Stimulated activated CD4-positive, alpha-beta T cell treated with anti-CD3 and anti-CD28 coated beads, TNF-alpha, amount 100 ng/mL, for 24 hours (primary cell): ENCODE measurements at places on chromosomes 7 and 10.

DNA sequence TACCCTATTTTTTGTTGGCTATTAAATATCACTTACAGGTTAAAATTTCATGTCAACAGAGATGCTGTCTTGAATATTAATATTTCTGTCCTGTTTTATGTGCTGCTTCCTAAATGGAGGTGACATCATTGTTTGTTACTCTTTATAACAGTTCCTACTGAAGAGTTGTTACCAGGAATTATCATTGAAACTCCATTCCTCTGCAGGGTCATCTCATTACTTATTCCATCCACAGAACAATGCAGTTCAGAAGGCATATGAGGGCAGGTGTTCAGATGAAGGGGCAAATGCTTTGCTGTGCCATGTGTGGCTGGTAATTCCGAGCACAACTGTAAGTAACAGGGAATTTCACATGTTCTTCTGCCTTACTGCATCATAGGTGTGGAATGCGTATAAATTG lies 113.4 kb downstream of the ANK3 start:
- no peak for DNase-seq

DNA sequence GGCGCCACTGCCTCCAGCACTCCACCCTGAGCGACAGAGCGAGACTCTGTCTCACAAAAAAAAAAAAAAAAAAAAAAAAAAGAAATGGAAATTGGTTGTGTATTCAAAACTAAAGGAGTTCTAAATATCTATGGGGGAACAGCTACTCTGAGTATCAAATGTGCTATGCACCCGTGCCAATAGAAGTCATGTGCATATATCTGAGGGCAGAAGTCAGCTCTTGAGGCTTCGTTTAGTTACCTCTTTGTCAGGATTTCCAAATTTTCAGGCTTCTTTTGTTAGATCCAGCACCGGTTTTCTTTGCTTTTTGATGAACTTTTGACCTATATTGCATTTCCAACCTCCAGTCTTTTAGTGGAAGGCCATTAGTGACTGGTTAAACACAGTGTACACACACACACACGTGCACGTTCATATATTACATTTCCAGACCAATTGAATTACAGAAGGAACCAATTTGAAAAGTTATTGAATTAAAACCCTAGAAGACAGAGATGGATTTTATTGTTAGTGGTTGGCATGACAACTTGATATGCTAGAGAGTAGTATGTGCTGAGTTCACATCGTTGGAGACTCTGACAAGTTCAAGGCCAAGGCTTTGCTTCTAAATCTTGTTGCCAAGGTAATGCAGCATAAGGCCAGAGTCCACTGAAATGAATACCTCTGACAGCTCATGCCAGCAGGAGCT lies 33.1 kb upstream of the ADD3 start:
- DNase-seq, result no peak

DNA sequence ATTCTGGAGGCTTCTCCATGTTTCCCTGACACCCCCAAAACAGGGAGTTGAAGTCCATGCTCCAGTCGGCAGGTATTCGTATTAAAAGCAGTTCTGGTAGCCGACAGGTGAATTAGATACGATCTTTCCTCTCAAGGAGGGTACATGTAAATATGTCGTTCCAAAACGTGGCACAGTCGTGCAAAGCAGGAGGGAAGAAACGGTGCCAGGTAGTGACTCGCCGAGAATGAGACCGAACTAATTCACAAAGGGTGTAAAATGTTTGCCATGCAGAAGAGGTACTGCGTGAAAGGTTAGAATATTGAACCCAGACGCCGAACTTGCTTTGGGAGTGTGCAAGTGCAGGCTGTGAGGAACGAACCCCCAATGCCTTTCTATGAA lies 483 bp downstream of the EDRF1 start:
- DNase-seq, result no peak

DNA sequence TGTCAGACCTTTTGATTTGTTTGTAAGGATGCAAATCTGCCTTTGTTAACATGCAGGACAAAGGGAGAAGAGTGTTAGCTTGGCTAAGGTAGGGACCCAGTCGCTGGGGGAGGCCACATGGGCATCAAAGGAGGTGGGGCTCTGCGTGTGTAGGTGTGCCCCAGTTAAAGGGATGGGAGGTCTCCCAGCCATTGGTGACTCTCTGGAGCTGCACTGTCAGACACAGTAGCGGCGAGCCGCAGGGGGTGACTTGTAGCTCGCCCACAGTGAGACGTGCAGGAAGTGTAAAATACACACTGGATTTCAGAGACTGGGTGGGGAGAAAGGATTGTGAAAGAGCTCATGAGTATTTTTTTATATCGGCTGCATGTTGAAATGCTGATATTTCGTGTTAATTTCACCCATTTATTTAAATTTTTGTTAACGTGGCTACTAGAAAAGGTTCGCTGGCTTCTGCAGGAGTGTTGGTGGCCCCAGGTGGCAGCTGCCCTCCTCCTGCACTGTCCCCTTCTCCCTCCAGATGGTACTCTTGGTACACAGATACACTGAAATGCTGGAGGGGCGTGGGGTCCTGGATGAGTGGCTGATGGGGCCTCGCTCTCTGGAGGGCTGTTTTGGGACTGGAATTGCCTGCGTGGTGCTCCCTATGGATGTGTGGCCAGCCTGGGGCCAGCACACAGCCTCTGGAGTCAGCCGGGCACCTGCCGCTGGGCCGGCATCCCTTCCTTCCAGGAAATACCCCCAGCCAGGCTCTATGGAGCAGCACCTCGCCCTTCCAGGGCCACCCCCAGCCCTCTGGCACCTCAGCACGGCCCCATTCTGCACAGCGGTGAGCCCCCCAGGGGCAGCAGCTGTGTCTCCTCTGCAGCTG lies 59.2 kb downstream of the LHPP start:
- no peak for DNase-seq

DNA sequence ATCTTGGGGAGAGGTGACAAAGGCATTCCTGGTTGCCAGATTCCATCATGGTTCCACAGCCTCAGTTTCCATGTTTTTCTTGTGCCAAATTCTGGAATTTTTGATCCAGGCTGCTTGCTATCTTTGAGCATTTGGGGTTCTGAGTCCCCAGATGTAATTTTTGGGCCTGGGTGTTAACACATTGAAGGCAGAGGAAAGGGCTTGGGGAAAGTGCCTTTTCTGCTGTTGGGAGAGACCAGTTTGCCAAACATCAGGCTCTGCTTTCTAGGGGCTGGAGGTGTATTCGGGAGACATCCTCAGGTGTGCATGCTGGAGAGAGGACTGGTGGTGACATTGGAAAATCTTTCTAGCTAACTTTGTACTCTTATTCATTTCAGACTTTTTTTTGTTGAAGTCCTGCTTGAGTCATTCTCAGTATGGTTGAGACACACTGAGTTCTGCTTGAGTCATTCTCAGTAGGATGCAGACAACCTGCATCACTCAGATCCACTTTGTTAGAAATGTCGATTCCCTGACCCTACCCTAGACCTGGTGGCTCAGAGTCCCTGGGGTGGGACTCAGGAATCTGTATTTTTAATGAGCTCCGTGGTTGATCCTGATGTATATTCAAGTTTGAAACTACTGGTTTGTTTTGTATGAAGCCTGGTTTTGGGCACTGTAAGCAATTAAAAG lies 101.0 kb downstream of the LRMDA start:
- no peak for DNase-seq

DNA sequence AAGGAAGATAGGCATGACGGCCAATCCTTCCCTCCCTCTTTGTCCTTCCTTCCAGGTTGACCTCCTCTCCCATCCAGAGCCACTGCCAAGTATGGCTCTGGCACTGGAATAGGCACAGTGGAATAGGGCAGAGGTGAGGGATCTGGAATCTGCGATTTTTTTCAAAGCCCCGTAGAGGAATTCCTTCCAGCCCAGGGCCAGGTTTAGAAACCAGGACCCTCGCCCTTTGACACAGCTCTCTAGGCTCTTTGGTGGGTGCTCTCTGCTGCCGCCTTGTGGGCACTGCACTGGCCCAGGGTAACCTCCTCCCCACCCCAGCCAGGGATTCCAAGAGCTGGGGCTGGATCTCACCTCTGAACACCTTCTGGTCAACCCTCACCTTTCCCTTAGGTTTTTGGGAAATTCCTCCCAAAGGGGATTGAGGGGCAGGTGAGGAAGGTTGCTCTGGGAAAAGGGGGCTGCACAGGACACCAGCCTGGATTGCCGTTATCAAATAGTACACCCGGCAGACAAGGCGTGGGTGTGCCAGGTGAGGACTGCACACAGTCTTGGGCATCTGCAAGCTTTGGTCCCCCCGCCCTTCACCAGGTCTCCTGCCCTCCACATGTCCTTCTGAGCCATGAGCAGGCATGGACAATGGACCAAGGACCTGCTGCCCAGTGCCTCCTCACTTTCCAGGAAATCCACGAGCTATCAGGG lies 22.8 kb downstream of the C10orf105 start:
- peak; percentile 27 for DNase-seq

GRCh38 chr7:33814936-33815335 lies 90.4 kb upstream of the BMPER start:
- DNase-seq, result no peak

GRCh38 chr10:88490231-88490980 lies 92.7 kb downstream of the RNLS start:
- no peak for DNase-seq

GRCh38 chr10:89942217-89942616 lies 240.8 kb downstream of the KIF20B start:
- DNase-seq, result no peak

DNA sequence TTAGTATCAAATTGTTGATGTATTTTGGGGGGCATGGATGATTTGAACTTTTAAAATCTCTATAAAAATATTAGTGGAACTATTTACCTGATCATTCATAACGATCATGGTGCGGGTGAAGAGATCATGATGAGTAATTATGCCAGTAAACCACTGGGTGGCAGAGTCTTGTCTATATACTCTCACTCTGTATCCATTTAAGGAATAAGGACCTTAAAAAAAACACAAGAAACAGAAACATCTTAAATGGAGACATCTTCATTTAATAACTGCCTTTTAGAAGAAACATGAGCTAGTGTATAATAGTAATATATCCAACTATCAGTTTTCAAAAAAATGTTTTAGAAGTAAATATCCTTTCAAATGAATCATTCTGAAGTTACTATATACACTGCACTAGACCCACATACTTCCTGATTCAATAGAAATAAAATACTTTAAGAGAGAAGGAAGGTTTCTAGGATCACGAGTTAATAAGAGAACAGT lies 84.0 kb downstream of the NRBF2 start:
- no peak for DNase-seq

DNA sequence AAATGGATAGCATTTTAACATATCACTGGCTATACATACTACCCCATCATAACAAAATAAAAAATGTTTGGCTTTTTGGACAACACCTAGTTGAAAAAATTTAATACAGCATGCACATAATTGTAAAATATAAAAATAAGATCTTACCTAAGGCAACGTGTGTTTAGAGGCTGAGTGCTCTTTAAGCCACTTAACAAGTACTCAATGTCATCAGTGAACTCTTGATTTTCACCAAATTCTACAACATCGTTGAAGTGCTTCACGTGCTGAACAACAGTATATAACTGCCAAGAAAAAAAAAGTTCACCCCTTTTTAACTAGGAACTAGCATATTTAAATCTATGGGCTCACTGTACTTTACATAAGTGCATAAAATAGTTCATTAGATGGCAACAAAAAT lies 49.5 kb downstream of the WAPL start:
- DNase-seq, result no peak

DNA sequence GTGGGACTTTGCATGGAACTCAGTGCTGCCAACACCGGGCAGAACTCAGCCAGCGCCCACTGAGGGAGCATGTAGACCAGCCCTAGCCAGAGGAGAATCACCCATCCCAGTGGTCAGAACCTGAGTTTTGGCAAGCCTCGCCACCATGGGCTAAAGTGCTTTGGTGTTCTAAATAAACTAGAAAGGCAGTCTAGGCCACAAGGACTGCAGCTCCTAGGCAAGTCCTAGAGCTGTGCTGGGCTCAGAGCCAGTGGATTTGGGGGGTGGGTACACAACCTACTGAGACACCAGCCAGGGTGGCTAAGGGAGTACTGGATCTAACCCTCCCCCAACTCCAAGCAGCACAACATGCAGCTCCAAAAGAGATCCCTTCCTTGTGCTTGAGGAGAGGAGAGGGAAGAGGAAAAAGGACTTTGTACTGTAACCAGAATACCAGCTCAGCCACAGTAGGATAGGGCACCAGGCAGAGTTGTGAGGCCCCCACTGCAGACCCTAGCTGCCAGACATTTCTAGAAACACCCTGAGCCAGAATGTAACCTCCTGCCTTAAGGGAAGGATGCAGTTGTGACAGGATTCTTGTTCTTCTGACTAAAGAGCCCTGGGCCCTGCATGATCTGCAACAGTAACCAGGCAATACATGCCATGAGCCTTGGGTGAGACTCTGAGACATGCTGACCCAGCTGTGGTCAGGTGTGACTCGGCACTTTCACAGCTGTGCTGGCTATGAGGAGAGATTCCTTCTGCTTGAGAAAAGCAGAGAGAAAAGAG lies 24.4 kb downstream of the GSDME start:
- DNase-seq, result no peak

DNA sequence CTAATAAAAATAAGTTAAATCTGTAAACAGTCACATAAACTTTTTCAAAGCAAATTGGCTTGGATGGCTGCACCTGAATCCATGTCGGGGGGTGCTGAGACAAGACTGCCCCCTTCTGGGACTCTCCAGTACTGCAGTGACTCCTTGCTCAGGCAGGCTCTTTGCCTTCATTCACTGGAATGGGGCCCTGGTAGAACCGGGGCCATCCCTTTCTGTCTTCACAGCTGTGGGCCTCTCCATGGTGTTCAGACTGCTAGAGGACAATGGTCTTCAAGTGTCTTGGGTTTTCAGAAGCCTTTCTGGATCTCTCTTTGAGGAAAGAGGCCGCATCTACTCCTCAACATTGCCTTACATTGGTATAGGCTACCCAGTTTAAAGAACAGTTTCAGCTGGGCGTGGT lies 16.1 kb upstream of the IMPDH1 start:
- DNase-seq, result peak; percentile 80

DNA sequence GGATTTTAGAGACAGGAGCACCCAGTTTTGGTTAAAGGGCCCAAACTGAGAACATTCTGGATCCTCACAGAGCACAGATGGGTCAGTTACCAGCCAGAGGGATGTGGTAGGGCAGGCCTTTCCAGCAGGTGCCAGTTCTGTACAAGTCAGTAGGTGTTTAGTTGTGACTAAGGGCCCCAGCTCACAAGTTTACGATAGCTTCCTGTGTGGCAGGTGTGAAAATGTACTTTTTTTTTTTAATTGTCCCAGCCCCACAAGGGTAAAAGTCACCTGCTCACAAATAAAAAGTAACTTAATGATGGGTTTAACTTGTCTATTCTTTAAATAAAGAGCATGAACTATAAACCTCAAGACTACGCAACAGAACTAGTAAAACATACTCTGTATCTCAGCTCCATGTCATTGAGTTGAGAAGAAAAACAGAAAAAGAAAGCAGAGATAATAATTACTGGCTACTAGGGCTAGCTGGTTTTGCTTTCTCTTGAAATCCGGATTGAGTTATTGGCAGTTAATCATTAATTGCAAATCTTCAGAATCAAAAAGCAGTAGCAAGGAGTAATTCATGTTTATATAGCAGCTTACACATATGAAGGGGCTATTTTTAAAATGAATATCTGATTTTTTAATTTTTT lies 15.4 kb downstream of the NFE2L3 start:
- DNase-seq, result no peak

GRCh38 chr10:114831186-114831867 lies 9.7 kb downstream of the FHIP2A start:
- DNase-seq, result no peak
